NCI-H774 (cell line): ENCODE measurements at places on chromosomes 1 and 21.

DNA sequence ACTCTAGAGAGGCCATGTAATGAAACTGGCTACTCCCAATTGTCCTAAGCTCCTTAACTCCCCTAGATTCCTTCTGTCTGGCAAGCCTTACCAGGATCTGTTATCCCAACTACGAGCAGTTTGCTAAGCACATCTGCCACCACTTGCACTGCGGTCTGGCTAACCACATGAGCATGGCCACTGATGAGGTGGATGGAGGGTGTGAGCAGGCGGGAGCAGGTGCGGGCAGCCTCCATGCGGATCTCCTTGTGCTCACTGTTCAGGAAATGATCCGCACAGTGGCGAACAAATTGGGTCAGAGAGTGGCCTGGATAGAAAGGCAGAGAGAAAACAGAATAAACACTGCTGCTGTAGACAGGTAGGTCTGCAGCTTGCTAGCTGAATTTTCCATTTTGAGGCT, 24.0 kb downstream of the MTOR start:
- no peak for DNase-seq

DNA sequence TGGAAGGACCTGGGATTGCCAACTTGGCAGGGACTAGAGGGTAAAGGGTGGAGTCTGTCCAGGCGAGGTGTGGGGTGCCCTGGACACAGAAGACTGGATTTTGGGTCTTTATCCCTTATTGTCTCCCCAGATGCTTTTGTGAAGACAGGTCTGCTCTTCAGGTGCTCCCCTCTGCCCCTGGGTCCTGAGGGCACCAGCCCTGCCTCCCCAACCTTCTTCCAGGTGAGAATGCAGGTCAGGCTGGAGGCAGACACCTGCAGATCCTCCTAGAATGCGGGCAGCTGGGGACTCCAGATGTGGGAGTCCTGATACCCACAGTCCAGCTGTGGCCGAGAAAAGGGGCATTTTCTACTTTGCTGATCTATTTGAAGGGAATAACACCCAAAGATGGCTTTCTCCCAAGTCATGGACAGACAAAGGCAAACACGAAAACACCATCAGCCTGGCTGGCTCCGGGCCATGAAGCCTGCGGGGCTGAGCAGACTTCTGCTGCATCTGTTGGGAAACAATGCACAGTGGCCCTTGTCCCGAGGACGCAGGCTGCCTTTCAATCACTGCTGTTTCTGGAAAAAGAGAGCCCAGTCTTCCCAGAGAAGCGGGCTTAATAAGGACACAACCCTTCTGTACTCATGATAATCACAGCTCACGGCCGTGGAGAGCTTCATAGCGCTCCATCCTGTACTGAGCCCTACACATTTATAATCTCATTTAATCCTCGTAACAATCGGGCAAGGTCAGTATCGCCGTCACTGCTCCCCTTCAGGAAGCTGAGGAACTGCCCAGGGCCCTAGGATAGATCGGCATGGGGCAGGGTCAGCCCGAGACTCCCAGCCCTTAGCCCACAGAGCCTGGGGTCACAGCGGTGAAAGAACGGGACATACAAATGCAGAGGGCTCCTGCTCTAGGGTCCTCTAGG, 62.0 kb upstream of the ABCG1 start:
- DNase-seq: no peak

DNA sequence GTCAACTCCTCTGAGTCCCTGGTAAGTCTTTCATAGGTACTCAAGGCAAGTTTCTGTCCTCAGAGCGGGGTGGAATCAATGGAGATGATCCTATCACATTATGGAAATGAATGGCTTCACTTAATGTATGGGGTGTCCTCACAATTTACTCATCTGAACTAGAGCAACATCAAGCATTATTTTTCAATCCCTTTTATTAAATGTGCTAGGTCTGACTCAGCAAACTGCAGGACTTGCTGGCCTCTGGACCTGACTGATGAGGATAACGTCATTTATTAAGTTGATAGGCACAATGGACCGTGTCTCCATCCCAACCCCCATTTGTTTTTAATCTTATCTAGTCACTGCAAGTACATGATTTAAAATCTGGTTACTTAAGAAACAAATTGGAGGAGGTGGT, 259.2 kb downstream of the NUF2 start:
- no peak for DNase-seq

GRCh38 chr1:233635765-233636502, 22.0 kb downstream of the KCNK1 start:
- DNase-seq: no peak

DNA sequence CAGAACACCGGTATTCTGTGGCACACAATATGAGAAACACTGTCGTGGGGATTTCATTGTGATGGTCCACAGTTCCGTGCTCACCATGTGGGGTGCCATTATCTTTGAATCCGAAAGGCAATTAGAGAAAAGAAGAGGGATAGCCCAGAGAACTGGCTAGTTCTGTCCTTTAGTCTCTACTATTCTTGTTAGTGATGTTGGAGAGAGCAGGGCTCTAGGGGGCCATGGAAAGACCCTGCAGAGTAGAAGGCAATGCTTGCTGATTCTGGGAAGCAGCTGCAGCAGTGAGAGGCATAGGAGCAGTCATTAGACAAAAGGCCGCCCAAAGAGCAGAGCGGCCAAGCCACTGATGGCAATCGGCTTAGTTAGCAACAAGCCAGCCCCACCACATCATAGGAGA, 146.3 kb downstream of the TSEN15 start:
- DNase-seq: no peak

- no peak for DNase-seq
Measured at GRCh38 chr1:157734321-157734720, 33.8 kb upstream of the FCRL3 start.

DNA sequence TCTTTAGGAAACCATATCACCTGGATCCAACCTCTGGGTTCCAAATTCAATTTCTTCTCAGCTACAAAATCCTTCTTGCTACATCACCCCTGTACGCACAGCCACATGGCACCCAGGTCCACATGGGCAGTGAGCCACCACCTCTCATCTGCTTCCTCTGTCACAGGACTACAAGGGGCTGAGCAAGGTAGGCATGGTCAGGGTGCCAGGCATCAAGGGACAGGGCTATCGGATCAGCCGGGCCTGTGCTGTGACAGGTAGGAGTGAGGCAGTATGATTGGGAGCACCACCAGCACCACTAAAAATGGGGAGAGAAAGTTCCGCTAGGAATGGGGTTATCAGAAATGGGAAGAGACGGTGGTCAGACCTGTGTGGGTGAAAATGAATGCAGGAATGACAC, 29.4 kb downstream of the S100A6 start:
- DNase-seq: no peak

GRCh38 chr1:19814681-19815503, at the start of gene RNF186:
Gene RNF186, minus strand, starts transcription at chr1:19815283. Its CDS starts 182 bp downstream, at chr1:19815101.
- DNase-seq: peak; percentile 7

DNA sequence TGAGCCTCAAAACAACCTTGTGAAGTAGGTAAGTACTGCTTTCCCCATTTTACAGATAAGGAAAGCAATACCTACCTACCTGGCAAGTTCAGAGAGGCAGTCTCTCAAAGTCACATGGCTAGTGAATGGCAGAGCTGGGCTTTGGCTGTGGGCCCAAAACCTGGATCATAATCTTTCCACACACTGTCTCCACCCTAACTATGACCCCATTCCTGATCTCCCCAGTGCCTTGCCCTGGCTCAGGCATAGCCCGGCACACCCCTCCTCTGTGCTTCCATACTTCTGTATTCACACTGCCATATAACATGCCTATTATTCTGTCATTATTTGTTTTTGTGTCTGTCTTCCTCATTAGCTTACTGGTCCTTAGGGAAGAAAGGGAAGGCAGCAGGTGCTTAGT, 15.9 kb downstream of the GNG12 start:
- no peak for DNase-seq

DNA sequence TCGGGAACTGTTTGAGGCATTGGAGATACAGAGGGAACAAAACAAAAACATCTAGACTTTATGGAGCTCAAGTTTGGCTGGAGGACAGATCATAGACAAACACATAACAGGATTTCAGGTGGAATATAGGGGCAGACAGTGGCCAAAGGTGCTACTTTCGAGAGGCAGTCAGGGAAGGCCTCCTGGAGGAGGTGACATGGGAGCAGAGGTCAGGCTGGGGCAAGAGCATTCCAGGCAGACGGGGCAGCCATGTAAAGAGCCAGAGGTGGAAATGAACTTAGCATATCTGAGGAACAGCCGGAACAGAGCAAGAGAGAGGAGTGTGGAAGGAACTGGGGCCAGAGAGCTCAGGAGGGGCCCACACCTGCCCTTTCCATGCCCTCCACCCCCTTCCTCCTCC, 122.3 kb downstream of the DMRTB1 start:
- no peak for DNase-seq

GRCh38 chr1:228081578-228082213, 812 bp upstream of the ARF1 start:
- DNase-seq: no peak

DNA sequence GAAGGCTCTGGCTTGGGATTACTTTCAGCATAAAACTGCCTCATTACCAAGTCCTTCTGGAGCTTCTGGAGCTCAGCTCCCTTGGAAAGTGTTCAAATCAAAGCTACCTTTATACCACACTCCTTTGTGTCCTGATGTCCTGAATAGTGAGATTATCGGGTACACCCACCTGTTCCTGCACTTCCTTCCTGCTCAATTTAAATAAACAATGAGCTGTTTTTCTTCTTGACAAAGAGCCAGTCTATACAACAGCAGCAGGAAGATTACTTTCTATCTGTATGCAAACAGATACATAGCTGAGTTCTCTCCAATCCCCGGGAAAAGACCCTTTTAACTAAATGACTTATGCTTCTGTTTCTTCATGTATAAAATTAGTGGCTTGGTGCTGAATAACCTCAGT, 258.0 kb upstream of the FMN2 start:
- DNase-seq: peak; percentile 10

DNA sequence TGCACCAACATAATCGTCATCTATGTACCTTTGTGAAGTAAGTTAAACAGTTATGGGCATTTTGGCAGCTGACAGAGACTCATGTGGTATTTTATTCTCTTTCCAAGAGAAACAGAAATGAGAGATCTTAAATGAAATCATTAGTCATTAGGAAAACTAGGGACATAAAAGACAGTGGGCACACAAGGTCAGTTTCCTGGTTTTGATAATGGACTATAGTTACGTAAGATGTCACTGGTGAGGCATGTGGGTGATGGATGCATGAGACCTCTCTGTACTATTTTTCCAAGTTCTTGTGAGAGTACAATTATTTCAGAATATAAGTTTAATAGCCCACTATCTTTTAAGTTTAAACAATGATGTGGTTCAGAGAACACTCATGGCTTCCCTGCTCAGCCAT, 216.9 kb downstream of the APP start:
- no peak for DNase-seq

GRCh38 chr1:241592273-241592958, 47.8 kb downstream of the CHML start:
- DNase-seq: no peak

DNA sequence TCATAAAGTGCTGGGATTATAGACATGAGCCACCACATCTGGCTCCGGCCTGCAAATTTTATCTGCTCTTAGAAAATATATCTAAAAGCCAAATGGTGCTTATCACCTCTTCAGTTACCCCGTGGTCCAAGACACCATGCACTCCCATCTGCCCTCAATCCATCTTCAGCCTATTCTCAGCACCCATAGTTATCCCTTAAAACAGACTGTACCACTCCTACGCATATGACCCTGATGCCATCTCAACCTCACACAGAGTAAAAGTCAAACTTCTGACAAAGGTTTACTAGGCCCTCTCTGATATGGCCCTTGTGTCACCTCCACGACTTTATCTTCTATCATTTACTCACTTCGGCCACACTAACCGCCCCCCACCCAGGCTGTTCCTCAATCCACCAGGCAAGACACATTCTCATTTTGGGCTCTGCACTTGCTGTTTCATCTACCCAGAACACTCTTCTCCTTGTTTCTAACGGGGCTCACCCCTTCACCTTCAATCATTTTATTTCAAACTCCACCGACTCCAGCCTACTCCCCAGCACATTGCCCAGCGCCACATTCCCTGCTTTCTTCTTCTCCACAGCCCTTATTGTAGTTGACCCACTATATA, 33.0 kb downstream of the USP48 start:
- no peak for DNase-seq

DNA sequence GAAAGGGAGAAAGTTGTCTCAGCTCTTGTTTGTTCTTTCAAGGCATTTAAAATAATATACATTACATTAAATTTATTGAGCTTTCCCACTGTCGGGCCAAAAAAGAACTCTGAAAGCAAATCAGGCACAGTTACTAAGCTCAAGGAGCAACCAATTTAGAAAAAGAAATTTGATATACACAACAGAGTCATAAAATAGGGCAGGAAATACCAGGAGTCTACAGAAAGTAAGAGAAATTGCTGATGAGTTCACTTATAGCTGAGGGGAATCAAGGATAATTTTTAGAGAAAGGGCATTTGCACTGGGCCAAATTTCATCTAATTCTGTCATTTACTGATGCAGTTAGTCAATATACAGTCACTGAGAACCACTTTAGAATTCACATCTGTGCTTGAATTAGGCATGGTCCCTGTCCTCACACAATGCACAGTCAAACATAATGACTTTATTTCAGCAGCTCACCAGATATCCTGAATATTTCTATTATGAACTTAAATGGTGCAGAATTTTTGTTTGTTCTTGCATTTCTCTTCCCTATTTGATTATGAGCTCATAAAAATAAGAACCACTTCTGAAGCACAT, 249.6 kb upstream of the BEND5 start:
- no peak for DNase-seq

GRCh38 chr1:160789702-160790611, 6.0 kb upstream of the LY9 start:
- DNase-seq: no peak

DNA sequence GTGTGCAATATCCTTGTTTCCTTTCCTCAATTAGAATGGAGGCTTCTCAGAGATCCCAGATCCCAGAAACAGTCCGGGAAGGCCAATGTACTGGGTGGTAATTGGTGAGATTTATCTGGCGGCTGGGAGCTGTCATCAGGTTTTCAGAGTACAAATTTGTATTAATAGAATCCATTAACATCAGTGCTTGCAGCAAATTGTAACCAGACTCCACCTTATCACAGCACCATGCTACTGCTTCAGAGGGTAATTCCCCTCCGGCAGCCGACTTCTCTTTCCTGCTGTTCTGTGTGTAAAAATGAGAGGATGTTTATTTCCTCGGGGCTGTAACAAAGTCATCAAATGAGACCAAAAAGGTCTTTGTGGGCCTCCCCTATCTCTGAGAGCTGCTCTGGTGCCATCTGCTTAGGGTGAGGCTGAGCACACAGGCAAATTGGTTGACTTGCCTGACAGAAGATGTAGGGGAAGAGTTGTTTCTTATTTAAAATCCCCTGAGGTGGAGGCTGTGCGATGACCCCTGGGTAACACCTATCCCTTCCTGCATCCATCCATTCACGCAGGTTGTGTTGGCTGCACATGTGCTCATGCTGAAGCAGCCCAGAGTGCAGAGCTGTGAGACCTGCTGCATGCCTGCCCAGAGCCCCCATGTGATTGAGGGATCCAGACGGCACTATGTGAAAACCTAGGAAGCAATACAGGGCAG, 19.2 kb downstream of the NFASC start:
- no peak for DNase-seq

DNA sequence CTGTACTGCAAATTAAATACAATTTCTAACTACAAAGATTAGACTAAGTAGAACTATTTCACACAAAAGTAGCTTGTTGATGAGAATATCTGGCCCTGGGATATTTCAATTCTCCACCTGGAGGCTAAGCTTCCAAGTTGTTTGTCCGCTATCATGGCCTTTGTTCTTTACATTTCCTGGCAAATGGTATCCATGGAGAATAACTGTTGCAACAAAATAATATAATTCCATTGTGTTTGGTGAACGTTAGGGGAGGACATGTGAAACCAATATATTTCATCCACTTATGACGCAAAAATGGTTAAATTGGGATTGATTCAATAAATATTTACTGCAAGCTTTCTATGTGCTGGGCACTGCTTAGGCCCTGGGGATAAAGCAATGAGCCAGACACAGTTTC, 565.4 kb downstream of the PTPRC start:
- no peak for DNase-seq

- DNase-seq: no peak
Measured at GRCh38 chr1:30445449-30445848, 277.9 kb downstream of the MATN1 start.
